Smooth muscle cell of bladder (primary cell): ENCODE measurements at places on chromosomes 1 and 21. TPM values are rescaled to one million over a fixed set of nuclear protein-coding genes. Genes with fewer than 3 reads are reported as not detected.

ERG gene
- total RNA-seq: 0.28 and 0.43 TPM in 2 replicates

OR2T29 gene
- total RNA-seq: not detected in 2 replicates

CAMTA1 gene
- 44.8 and 52.6 TPM in 2 replicates for total RNA-seq

KRTAP13-3 gene
- not detected in 2 replicates for total RNA-seq

SEMA6C gene
- 0.43 and 1.0 TPM in 2 replicates for total RNA-seq

LCE2B gene
- not detected in 2 replicates for total RNA-seq

F5 gene
- under 0.01 TPM in 1 of 2 replicates, not detected in the other for total RNA-seq

LMX1A gene
- total RNA-seq: not detected in 2 replicates

SZT2 gene
- total RNA-seq: 19.2 and 28.7 TPM in 2 replicates

ROR1 gene
- 10.8 and 12.8 TPM in 2 replicates for total RNA-seq

WNT2B gene
- total RNA-seq: 4.1 and 19.2 TPM in 2 replicates

BSND gene
- not detected in 2 replicates for total RNA-seq

FGGY gene
- 23.9 and 37.7 TPM in 2 replicates for total RNA-seq

BARHL2 gene
- total RNA-seq: not detected in 2 replicates

SUSD4 gene
- 0.14 TPM in 1 of 2 replicates, not detected in the other for total RNA-seq

CD48 gene
- not detected in 2 replicates for total RNA-seq

FMO4 gene
- 1.7 and 2.5 TPM in 2 replicates for total RNA-seq

KCNE2 gene
- not detected in 2 replicates for total RNA-seq

ZNF593OS gene
- total RNA-seq: not detected in 2 replicates

CFHR1 gene
- 1.8 TPM in 1 of 2 replicates, not detected in the other for total RNA-seq

EPHA10 gene
- 0.14 TPM in 1 of 2 replicates, not detected in the other for total RNA-seq

AQP10 gene
- total RNA-seq: not detected in 2 replicates

TAL1 gene
- total RNA-seq: under 0.01 TPM in 2 replicates

MDM4 gene
- total RNA-seq: 17.5 and 22.4 TPM in 2 replicates

MIXL1 gene
- total RNA-seq: not detected in 2 replicates

ITGB2 gene
- total RNA-seq: under 0.01 TPM in 1 of 2 replicates, not detected in the other

VWA1 gene
- 2.8 and 3.7 TPM in 2 replicates for total RNA-seq

IL24 gene
- 0.55 and 1.8 TPM in 2 replicates for total RNA-seq

WNT9A gene
- total RNA-seq: 0.37 and 0.43 TPM in 2 replicates

CLIC6 gene
- total RNA-seq: 0.09 and 0.28 TPM in 2 replicates

CORT gene
- 0.28 TPM in 2 replicates for total RNA-seq

OVAAL gene
- not detected in 2 replicates for total RNA-seq

GUCA2B gene
- total RNA-seq: not detected in 2 replicates

MYCL gene
- total RNA-seq: 0.71 and 1.1 TPM in 2 replicates

ATAD3B gene
- 12.8 TPM in 2 replicates for total RNA-seq

S100A9 gene
- total RNA-seq: 0.28 and 0.83 TPM in 2 replicates

TENT5C gene
- 9.0 and 10.9 TPM in 2 replicates for total RNA-seq

OR2G6 gene
- not detected in 2 replicates for total RNA-seq

ZNF496 gene
- 8.6 and 9.1 TPM in 2 replicates for total RNA-seq

CELA2B gene
- total RNA-seq: 0.18 and 0.28 TPM in 2 replicates

TMEM81 gene
- 1.1 and 2.5 TPM in 2 replicates for total RNA-seq

JTB gene
- 130 and 163 TPM in 2 replicates for total RNA-seq

UBL4B gene
- total RNA-seq: not detected in 2 replicates

SMG7 gene
- 10.7 and 10.8 TPM in 2 replicates for total RNA-seq

AMY1B gene
- not detected in 2 replicates for total RNA-seq

SPRR2G gene
- not detected in 2 replicates for total RNA-seq

TEDDM1 gene
- total RNA-seq: not detected in 2 replicates

AMPD1 gene
- not detected in 2 replicates for total RNA-seq

MYBPH gene
- total RNA-seq: 0.09 and 0.14 TPM in 2 replicates

TRABD2B gene
- total RNA-seq: 0.28 and 0.65 TPM in 2 replicates

PHLDA3 gene
- total RNA-seq: 71.5 and 126 TPM in 2 replicates
